ENCODE measurements at places on chromosomes 7 and 10. TPM values are rescaled to one million over a fixed set of nuclear protein-coding genes. Genes with fewer than 3 reads are reported as not detected.

The OR9A2 gene
- not detected for total RNA-seq

The SFTPA2 gene
- not detected for total RNA-seq

The ATG9B gene
- 0.39 TPM for total RNA-seq

The TSPAN12 gene
- 164 TPM for total RNA-seq

GRCh38 chr10:86287110-86287793 lies 79.3 kb downstream of the GRID1 start:
- peak; percentile 4 for DNase-seq

GRCh38 chr10:34216348-34216945 lies 598.6 kb downstream of the PARD3 start:
- no peak for DNase-seq

- DNase-seq: no peak
Measured at GRCh38 chr7:25727446-25727845, 424.6 kb upstream of the NFE2L3 start.

DNA sequence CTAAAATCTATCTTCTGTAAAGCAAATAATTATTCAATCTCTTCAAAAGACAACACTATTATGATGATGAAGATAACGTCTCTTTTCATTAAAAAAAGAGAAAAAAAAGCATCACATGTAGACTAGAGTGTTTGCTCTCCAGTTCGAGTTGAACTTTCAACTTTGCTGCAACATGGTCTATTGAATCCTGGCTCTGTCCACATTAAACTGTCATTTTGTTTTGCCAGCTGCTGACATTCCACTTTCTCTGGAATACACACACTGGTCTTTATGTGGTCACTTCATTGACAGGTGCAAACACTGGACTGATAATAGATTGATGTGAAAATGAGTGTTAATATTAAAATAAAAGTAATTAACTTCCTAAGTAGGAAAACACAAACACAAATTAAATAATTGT lies 61.7 kb downstream of the PTF1A start:
- DNase-seq: no peak

GRCh38 chr10:63884426-63884825 lies 363.2 kb downstream of the REEP3 start:
- DNase-seq: no peak

- no peak for DNase-seq
Measured at GRCh38 chr7:128887169-128888038, 23.1 kb downstream of the KCP start.
